ENCODE measurements at places on chromosomes 3 and 15.

DNA sequence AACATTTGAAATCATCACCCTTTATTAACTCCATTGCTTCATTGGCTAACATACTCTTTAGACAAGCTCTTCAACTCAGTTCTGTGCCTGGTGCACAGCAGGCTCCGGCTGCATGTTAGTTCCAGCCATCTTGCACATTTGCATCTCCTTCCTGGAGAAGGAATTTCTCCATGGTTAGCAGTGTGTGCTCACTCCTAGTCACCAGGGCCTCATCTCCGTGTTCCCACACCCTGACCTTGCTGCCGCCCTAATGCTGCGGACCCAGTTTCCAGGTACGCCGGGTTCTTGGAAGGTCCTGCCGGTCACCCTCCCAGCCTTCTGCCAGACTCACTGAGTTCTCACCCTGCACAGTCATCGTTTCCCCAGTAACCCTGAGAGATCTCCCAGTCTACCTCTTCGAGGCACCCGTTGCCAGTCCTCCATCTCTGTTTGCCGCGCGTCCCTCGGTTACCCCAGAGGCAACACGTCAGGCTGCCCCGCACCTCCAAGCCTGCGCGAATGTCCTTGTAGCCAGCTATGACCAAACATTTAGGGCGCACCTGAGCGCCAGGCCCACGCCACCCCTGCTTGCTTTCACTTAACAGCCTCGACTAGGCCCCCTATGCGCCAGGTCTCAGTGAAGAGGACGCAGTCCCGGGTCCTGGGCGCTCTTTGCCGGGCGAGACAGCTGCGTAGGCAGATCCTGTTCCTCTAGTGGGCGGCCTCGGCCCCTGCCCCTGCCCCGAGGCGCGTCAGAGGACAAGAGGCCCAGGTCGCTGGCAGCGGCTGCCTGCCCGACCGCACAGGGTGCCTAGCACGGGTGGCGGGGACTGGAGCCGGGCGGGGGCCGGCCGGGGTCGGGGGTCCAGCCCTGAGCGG lies 747 bp upstream of the ZNF592 start:
- peak; percentile 53 for DNase-seq

GRCh38 chr3:131353016-131353877 lies 28.3 kb upstream of the NUDT16 start:
- no peak for DNase-seq

DNA sequence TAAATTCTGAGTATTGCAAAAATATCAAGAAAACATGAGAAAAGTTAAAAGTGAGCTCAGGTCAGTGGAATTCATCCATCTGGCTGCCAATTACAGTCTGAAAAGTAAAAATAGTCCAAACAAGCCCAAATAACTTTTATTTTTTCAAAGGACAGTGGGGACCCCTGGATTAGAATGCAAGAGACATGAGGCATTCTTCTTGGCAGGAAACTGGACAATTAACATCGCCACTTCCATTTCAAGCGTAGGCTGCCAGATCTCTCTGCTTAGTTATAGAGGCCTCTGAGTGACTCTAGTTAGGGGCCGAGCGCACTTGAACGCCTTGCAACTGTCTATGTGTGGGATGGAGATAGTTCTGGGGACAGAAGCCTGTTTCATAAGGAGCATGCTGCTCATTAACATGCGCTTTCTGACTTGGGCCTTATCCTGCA lies 189.1 kb downstream of the GHSR start:
- DNase-seq = no peak

DNA sequence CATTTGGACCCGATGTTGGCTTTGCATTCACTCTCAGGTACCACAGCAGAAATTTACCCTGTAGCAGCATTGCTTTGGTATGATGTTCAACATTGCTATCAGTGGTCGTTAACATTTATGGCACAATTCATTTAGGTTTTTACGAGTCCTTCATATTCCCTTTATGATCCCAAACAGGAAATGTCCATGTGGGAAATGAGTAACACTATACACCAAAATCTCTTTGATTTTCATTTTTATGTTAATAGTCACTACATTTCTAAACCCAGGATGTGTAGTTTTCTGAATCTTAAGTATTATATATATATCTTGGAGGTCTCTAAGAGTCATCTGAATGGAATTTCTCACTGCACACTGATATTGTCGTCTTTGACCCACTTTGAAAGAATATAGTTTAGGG lies 78.5 kb upstream of the RBMS3 start:
- no peak for DNase-seq

- no peak for DNase-seq
Observed at GRCh38 chr3:151085227-151085888, at the start of gene MED12L. TSS of gene MED12L (plus strand) at chr3:151085664. CDS start at chr3:151086927, 1,263 bp downstream.

DNA sequence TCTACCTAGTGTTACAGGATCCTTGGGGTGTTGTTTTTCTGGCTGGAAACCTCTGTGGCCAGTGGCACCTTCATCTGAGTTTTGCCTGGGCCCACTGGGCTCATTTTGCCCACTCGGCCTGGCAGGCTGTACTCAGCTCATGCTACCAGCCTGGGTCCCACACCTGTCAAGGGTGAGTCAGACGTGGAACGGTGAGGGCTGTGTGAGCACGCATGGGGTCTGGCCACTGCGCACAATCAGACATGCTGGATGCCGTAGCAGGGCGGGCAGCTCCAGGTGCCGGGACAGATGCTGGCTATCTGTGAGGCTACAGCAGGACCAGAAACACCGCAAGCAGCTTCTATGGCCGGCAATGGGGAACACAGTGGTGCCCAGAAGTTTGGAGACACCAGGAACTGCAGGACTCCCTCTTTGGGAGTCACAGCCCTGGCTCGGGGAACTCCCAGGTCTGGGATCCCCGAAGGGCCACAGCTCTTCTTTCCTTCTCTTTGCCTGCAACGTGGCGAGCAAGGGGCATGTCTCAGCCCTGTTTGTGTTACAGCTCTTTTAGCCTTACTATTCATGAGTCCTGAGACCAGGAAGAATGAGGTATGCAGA lies 35.9 kb upstream of the DNAJC13 start:
- no peak for DNase-seq

DNA sequence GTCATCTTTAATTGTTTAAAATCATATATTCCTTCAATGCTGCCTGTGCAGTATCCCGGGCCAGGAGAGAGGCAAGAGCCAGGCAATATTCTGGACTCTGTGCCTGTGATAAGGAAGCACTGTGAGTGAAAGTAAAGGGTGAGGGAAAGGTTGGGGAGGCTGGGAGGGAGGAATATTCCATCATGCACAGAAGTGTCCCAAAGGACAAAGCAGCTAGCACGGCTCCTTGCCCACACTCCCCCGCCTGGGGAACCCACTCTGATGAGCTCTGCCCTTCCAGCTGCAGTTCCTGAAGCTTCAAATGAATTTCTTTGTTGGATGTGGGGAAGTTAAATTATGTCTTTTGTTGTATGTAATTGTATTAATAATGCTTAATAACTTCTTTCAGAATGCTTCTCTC lies 1.5 kb upstream of the PRICKLE2 start:
- DNase-seq = no peak

GRCh38 chr3:188243124-188243795 lies 89.3 kb downstream of the LPP start:
- DNase-seq = no peak

DNA sequence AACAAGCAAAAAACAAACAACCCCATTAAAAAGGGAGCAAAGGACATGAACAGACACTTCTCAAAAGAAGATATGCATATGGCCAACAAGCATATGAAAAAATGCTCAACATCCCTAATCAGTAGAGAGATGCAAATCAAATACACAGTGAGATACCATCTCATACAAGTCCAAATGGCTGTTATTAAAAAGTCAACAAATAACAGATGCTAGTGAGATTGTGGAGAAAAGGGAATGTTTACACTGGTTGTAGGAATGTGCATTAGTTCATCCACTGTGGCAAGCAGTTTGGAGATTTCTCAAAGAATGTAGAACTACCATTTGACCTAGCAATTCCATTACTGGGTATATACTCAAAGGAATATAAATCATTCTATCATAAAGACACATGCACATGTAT lies 44.5 kb downstream of the RIOX2 start:
- no peak for DNase-seq

DNA sequence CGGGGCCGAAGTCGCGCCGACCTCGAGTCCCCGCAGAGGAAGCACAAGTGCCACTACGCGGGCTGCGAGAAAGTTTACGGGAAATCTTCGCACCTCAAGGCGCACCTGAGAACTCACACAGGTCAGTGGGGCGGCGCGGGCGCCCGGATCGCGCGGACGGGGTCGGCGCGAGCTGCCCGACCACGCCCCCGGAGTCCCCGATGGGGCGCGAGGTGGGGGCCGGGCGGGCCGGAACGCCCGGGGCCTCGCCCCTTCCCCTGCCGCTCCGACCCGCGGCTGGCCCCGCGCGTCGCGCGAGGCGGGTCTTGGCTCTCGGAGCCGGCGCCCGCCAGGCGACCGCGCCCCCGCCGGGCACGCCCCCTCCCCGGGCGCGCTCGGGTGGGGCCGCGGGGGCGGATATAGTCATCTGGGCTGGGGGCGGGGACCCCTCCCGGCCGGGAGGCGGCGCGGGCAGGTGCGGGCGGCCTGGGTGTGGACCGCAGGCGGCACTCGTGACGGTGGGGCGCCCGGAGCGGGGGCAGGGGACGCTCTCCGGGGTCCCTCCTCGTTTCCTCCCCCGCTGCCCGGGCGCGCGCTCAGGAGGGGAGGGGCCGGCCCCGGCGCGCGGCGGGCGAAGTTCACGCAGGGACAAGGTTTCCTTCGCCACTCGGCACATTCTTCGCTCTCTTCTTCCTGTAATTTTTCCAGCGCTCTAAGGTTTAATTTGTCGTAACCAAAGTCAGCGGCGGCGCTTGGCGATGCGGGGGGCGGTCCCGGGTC lies 1.2 kb downstream of the KLF13 start:
- DNase-seq = peak; percentile 68

GRCh38 chr3:70889162-70890019 lies 577.0 kb upstream of the MDFIC2 start:
- DNase-seq = no peak

DNA sequence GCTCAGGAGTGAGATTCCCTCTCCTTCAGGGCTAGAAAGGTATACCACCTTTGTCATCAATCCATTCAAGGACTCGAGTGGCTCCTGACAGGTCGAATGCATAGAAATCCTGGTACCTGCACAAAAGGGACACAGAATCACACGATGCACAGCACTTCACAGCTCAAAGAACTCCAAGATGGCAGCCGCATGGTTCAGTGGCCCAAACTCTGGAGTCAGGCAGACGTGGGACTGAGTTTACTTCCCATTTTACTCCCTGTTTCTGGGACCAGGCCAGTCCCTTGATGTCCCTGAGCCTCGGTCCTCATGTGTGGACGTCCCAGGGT lies 536 bp downstream of the WDR73 start:
- no peak for DNase-seq

GRCh38 chr15:96428742-96429141 lies 98.2 kb downstream of the NR2F2 start:
- DNase-seq = no peak

- DNase-seq = no peak
Observed at GRCh38 chr3:125025642-125026041, 30.2 kb downstream of the HEG1 start.

DNA sequence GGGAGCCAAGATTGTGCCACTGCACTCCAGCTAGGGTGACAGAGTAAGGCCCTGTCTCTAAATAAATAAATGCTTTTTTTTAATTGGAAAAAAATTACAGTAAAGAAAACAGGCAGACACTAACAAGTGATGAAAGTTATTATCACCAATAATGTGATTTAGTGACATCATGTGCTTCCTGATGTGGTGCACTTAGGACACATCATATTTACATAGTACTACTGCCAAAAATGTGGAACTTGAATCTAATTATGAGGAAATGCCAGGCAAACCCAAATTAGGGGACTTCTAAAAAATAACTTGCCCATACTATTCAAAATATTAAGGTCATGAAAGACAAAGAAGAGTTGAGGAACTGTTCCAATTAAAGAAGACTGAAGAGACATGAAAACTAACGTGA lies 30.8 kb downstream of the MAP4 start:
- no peak for DNase-seq

DNA sequence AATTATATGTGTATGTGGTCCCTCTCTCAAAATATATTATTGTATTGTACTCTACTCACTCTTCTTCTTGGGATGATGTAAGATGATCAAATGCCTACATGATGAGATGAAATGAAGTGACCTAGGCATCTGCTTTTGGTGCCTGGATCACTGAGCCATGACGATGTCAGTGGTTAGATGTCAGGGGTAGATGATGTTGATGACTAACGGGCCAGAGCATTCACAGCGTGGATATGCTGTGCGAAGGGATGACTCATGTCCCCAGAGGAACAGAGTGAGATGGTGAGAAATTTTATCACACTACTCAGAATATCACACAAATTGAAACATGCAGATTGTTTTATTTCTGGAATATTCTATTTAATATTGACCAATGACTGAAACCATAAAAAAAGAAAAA lies 233.9 kb upstream of the CADM2 start:
- no peak for DNase-seq

DNA sequence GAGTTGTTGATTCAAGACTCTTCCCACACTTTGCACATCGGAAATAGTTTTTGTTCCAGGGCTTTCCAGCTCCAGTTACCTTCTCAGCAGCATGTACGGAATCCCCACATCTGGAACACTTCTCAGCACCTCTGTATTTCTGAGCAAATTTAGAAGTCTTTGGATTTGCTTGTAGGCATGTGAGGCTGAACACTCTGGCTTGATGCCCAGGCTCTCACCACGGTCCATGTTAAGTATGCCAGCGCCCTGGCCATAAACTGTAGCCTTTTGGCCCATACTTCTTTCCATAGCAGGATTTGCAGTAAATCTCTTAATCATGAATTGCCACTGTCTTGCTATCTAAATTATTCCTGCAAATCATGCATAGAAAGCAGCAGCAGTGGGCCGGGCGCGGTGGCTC lies 24.4 kb downstream of the ATP2C1 start:
- no peak for DNase-seq

DNA sequence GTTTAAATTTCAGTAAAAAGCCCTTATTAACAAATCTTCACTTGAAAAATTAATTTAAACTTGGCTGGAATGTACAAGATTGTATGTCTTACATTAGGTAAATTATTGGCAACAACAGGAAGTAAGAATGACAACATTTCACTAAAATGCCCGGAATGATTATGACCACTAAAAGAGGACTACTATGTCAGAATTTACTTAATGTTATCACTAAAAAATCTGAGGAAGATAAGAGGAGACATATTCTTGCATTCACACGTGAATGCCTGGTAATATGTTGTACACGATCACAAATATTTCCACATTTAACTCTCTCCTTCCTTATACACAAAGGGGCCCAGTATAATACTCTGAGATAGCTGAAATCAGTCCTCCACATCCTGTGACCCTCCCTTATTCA lies 29.7 kb downstream of the VGLL3 start:
- DNase-seq = no peak
